Renal cortical epithelial cell (primary cell): ENCODE measurements at places on chromosomes 6 and 20. TPM values are rescaled to one million over a fixed set of nuclear protein-coding genes. Genes with fewer than 3 reads are reported as not detected.

GRCh38 chr20:63071541-63072181, 64.9 kb upstream of the BHLHE23 start:
- no peak for DNase-seq

ID1 gene
- 88.2 and 251 TPM in 2 replicates for total RNA-seq

DNA sequence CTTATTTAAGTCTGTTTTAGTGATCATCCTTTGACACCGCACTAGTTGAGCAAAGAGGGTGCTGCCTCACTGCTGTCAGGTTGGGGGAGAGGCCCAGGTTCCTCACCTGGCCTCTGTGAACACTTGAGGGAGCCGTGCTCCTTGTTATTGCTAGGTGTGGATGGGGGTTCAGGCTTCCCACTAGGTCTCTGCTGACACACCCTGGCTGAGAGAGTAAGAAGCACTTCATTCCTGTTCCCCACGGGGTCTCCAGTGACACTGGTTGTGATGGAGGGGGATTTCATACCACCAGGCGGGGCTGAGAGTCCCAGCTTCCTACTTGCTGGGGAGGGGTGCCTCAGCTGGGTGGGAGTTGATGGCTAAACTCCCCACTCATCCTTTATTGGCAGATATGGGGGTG, 11.1 kb upstream of the NOTCH4 start:
- no peak for DNase-seq

GRCh38 chr6:43823390-43823789, 53.4 kb downstream of the VEGFA start:
- no peak for DNase-seq

DNA sequence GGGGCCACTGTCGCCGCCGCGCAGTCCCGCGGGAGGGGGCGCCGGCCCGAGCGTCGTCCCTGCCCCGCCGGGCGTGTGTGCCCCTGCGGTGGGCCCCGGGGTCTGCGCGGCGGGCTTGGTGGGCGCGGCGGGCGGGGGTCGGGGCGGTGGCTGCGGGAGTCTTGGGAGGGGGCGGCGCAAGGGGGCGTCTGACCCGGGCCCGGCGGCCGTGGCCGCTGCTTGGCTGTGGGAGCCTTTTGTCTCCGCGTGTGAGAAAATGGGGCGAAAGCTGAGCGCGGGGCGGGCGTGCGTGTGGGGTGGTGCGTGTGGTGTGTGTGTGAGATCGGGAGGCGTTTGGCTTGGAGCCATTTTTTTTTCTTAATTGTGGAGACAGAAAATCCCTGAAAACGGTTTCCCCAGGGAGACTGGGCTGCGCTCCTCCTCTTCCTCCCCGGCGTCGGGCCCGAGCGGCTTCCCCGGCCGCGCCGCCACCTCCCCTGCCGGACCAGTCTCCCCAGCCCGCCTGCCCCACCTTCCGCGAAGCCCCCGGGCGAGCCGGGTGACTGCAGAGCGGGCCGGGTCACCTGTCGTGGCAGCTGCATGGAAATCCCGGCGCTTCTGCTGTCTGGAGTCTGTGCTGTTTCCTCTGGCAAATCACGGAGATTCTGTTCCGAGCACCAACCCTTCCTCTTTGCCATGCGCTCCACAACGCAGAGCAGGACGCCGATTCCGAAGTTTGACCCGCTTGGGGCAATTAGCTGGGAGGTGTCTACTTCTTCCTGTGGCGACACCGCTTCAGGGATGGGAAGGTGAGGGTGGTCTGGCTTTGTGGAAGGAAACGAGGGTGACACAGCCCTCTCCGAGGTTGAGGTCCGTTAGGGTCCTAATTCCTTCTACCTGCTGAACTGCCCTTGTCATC, 64.4 kb downstream of the GTF2H5 start:
- DNase-seq: peak; percentile 54

DNA sequence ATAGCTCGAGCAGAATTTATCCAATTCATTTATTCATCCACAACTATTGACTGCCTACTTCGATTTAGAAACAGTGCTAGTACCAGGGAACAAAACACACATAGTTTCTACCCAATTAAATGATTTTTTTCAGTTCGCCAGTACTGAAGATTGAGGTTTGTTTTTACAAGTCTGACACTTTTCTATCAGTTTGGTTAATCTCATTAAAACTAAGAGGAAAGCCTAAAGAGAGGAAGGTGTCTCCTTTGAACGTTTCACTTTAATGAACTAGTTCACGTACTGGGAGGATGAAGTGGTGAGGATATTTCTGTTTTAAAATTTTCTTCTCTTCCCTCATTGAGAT, 570 bp upstream of the ANKS1A start:
- no peak for DNase-seq

DNA sequence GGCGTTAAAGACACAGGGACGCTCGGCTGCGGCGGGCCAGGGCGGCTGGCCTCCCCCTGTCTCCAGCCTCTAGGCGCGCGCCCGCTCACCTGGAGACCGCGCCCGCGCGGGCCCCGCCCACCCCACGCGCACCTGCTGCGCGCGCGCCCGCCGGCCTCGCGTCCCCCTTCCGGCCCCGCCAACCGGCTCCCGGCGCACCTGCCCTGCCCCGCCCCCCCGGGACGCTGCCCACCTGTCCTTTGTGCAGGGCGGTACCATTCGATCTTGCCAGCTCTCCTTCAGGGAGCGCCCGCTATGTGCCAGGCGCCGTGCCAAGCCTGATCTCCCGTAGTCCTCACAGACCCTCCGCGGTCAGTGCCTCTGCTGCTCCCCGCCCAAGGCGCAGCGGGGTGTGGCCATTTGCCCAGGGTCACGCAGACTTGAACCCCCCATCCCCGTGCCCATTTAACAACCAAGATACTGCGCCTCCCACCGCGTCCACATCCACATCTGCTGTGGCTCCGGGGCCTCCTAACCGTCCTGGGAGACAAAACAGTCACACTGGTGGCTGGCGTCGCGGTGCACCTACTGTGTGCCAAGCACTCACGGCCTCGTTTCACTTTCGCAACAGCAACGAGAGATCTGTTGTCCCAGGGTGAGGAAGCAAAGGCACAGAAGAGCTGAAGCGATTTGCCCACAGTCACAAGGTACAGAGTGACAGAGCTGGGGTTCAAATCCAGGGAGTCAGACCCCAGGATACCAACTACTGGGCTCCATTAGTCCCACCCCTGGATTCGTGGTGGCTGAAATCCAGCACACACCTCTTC, 48.1 kb downstream of the NOL4L start:
- no peak for DNase-seq

DNA sequence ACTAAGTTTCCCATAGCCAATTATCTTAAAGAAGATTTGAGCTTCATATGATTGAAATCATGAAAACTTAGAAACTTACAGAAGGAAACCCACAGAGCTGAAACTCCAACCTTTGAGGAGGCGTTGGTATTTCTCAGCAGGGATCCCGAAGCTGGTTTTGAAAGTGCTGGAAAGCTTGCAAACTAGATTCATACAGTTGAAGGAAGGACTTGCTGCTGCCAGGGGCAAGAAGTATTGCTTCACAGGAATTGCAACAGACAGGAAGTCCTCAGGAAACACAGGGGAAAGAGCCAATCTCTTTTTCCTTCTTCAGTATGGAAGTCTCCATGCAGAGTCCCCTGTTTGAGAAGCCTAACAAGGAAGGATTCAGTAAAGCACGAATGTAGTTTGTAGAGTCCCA, 419.7 kb downstream of the CD109 start:
- peak; percentile 1 for DNase-seq

SPATS1 gene
- not detected in 2 replicates for total RNA-seq

B3GALT4 gene
- 2.7 and 5.9 TPM in 2 replicates for total RNA-seq

PAK5 gene
- total RNA-seq: not detected in 2 replicates

PDYN gene
- total RNA-seq: not detected in 2 replicates

TRIM15 gene
- total RNA-seq: 0.17 TPM in 1 of 2 replicates, not detected in the other

DNA sequence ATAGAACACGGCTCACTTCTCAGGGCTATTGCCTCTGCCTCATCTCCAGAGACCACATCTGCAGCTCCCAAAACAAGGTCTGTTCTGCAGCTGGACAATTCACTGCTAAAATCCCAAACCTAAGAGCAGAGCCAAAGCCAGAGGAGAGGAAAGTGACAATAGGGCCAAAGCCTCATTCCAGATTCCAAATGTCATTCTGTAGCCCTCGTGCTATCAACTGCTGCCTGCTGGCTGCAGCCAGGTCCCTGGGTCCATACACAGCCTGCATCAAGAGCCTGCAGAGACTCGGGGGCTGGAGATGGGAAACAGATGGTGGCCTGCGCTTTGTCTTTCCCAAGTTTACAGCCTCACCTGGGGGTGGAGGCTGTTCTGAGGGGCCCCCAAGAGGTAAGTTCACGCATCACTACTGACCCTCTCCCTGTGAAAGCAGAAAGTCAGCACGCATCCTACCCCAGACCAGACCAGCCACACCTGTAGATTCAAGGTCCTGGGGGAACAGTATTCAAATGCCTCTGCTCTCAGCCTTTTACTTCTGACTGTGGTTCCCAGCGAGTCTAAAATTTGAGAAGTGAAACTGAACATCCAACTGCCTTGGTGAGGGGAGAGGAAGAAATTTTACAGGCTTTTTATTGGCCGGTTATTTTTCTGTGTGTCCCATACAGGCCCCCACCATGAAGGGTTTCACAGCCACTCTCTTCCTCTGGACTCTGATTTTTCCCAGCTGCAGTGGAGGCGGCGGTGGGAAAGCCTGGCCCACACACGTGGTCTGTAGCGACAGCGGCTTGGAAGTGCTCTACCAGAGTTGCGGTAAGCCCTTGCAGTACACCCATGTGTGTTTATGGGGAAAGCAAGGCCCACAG, at the start of gene LY86:
Gene LY86 (plus strand): TSS at position 657 of the 860 bp plus-strand sequence. CDS start 15 bp downstream, at position 672.
- DNase-seq: no peak

NFATC2 gene
- total RNA-seq: under 0.01 and 0.35 TPM in 2 replicates

- DNase-seq: no peak
Observed at GRCh38 chr20:37299718-37300528, 10.5 kb downstream of the MANBAL start.

GRCh38 chr20:40175296-40175695, 513.7 kb downstream of the MAFB start:
- DNase-seq: no peak

DNA sequence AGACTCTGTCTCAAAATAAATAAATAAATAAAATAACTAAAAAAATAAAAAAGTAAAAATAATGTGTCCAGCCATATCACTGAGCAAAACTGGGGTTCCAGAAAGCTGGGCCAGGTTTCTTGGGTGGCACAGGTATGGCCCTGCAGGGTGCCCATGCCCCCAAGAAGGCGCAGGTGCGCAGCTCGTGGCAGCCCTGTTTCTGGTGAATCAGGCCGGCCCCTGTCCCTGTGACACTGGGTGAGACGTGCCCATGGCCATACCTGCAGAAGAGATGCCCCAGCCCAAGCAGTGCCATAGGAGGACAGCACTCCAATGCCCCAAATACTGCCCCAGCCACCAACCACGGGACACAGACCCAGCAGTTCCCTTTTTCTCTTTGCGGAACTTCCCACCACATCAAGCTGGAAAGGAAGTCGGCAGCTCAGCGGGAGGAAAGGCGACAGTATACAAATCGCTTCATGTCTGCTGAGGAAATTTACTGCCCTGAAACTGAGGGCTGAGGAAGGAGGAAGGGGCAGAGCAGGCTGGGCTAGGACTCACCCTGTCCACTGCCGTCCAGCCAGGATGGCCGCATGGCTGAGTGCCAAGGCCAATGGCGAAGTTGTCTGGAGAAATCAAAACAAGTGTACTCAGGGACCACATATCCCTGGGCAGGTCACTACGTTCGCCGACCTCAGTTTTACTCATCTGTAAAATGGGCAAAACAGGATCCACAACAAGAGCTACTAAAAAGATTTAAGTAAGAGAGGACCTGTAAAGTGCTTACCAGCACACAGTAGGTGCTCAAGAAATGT, 55.4 kb downstream of the PREX1 start:
- DNase-seq: no peak

- no peak for DNase-seq
Observed at GRCh38 chr20:63118303-63119120, 97.4 kb downstream of the YTHDF1 start.

- DNase-seq: no peak
Observed at GRCh38 chr6:7104752-7105151, 3.0 kb upstream of the RREB1 start.

DNA sequence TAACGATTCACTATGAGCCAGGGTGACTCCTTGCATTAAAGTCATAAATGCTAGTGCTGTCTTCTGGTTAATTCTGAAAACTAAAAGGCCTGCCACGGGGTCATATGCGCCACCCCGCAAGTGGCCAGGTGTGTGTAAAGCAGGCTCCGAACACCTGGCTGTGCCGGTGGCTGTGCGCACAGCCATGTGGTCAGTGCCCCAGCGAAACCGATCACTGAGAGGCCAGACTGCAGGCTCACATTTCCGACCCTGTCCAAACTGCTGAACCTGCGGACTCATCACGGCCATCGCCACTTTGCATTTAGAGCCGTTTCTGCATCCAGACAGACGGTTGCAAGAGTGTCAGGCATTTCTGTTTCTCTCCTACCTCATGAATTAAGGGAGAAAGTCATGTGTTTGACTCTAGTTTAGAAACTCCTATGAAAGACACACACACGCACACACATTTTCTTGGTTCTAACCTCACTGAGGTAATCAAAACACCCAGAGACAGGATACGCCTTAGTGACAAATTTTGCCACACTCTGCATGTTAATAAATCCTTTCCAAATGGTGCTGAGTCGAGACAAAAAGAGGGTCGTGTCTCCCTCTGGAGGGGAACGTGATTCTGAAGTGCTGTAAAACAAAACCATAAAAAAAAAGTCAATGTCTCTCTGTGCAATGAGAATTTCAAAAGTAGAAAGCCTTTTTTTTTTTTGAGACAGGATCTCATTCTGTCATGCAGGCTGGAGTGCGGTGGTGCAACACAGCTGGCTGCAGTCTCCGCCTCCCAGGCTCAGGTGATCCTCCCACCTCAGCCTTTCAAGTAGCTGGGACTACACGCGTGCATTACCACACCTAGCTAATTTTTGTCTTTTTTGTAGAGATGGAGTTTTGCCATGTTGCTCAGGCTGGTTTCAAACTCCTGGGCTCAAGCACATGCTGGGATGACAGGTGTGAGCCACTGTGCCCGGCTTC, 31.0 kb upstream of the TCFL5 start:
- no peak for DNase-seq

LY6G5C gene
- total RNA-seq: 0.40 TPM in 1 of 2 replicates, not detected in the other

DNA sequence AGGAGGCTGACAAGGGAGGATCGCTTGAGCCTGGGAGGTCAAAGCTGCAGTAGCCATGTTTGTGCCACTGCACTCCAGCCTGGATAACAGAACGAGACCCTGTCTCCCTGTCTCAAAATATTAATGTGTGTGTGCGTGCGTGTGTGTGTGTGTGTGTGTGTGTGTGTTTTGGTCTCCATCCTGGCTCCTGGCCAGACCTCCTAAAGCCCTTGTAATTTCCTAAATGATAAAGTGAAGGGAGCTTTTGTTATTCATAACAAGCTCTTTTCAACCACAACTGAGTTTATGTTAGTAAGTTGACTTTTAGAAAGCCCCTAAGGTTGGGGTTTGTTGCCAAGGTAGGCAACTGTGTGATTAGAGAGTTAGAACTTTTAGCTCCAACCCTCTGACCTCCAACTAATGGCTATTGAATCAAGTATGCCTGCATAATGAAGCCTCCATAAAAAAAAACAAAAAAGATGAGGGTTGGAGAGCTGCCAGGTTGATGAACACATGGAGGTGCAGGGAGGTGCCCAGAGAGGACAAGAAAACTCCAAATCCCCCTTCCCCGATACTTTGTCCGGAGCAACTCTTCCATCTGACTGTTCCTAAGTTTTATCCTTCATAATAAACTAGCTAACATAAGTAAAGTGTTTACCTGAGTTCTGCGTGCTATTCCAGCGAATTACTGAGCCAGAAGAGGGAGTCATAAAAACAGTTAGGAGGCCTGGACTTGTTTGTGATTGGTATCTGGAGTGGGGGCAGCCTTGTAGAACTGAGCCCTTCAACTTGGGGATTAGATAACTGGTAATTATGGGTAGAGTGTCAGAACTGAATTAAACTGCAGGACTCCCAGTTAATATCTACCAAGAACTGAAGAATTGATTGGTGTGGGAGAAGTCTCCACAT, 5.3 kb upstream of the AIF1 start:
- no peak for DNase-seq

GRCh38 chr20:38159957-38160756, 4.9 kb downstream of the TGM2 start:
- DNase-seq: no peak

- no peak for DNase-seq
Observed at GRCh38 chr6:106025655-106026054, 60.5 kb upstream of the PRDM1 start.
